Amniotic stem cell (primary cell): ENCODE measurements at places on chromosomes 2 and 18.
A peak's percentile ranks its signal among the peaks of the same experiment; 100 is the strongest.

GRCh38 chr2:179272406-179273192, 8.0 kb upstream of the SESTD1 start:
- no peak for DNase-seq

DNA sequence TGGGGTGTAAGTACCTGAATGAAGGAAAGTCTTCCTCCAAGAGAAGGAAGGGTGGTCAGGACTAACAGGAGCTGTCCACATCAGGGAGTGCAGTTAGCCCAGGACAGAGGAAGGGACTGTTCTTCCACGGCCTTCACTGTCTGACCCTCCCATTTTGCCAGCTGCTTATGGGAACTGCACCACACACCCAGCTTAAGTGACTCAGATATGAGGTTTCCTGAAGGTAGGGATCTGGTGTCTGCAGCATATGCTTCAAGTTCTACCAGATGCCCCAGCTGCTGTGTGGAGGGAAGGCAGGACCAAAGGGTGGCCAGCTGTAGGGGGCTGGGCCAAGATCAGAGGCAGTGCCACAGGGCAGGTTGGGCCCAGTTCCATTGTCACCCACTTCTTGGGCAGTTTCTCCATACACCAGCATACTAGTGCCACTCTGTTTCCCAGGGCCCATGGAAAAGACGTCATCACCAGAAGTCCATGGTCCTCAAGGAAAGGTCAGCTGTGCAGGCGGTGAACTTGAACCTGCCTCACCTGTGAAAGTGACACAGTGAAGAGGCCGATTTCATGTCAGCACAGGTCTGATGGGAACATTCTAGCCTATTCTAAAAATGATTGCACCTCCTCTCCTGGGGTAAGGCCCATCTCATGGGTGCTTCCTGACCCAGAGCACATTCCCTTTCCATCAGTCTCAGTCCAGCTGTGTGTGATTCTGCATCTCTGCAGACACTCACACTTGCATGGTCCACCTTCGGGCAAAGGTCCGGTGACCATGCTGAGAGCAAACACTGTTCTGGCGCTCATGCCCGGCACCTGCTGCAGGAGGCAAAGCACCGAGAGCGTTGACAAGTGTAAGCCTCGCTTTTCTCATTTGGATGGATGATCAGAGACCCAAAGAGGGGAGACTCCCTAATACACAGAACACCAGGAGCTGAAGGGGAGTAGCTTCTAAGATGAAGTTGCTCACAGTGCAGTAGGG, 68.0 kb downstream of the ACAA2 start:
- no peak for DNase-seq

DNA sequence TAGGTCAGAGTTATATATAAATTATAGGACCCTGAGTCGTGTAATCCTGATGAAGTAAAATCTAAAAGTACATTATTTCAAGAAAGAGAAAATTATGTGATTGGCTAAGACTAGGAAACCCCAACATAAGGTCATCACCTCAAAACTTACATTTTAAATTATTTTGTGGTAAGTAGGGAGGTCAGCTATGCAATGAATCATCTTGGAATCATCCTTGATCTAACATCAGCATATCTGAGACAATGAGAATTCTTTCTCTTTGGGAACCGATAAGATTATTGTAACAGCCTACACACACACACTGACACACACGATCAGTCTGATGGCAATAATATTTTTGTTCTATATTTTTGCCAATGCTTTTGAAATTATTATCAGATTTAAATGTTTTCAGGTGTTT, 904.8 kb upstream of the CHAC2 start:
- no peak for DNase-seq

- DNase-seq, result no peak
These were observed 114.5 kb upstream of the ZFP36L2 start for GRCh38 chr2:43340945-43341356.

DNA sequence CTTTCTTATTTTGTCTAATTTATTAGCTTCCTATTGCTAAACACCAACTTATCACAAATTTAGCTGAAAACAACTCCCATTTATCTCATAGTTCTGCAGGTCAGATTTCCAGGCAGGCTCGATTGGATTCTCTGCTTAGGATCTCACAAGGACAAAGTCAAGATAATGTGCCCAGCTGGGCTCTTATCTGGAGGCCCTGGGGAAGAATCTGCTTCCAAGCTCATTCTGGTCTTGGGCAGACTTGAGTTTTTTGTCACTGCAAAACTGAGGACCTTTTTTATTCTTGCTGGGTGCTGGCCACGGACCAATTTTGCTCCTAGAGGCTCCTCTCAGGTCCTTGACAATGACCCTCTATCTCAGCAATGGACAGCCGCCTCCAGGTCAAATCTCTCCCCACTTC, 215.5 kb downstream of the TRIB2 start:
- DNase-seq, result no peak

- DNase-seq, result no peak
These were observed 37.1 kb upstream of the GATA6 start for GRCh38 chr18:22132258-22132657.

- DNase-seq, result no peak
These were observed 23.2 kb downstream of the AFF3 start for GRCh38 chr2:100119235-100119634.

GRCh38 chr2:185456517-185456916, 282.1 kb upstream of the FSIP2 start:
- DNase-seq, result peak; percentile 17

GRCh38 chr2:231685349-231686191, 22.8 kb upstream of the PTMA start:
- DNase-seq, result no peak

DNA sequence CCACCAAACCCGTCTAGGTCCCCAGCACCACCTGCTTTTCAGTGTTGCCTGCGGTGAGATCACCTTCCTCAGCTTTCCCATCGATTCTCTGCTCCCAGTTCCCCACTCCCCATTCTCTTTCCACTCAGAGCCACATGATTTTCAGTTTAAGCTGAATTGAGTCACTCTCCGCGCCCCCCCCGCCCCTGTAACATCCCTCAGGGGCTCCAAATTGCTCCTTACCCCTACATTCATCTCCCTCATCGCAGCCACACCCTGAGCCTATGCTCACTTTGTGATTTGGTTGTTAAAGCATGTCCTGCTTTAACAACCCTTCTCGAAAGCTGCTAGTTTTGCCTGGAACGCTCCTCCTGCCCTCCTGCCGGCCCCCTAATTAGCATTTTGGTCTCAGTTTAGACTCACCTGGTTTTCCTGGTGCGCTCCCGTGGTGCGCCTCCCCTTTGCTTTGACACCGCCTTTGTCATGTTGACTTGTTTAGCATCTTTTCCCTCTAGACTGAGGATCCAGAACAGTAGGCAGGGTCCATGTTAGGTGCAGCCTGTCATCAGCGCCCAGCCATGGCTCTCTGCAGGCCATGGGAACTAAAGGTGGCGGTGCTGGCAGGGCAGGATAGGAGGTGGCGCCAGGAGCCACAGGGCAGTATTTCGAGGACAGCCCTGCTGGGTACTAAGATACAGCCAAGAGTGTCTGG, 60.8 kb downstream of the ST3GAL5 start:
- DNase-seq, result no peak

DNA sequence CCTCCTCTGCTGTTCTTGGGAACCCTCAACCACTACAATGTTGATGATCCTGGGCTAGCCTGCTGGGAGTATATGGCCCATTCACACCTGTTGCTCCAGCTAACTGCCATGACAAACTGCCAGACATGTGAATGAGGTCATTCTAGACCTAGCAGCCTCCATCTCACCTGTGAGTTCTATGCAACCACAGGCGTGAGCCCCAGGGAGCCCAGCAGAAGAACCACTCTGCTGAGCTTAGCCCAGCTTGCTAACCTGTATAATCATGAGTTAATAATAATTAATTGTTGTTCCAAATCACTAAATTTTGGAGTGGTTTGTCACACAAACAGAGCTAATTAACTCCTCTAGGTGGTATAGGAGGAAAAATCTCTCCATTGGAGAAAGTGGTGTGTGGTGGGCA, 24.7 kb upstream of the CELF4 start:
- DNase-seq, result no peak

DNA sequence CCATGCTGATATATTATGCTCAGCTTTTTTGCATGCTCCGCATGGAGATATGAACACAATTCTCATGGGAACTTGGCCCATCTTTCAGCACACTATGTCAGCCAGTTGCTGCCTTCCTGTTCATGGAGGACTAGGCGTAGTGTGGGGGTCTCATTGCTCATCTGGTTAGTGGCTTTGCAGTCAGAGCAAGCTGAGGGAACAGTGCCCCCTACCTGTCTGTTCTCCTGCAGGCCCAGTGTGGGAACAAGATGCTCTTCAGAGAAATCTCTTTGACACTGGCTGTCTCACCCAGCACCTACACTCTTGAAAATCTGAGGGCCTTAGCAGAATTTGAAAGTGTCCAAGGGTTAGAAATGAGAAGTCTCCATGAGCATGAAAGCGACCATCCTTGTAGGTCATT, 47.1 kb downstream of the SPTBN1 start:
- no peak for DNase-seq

DNA sequence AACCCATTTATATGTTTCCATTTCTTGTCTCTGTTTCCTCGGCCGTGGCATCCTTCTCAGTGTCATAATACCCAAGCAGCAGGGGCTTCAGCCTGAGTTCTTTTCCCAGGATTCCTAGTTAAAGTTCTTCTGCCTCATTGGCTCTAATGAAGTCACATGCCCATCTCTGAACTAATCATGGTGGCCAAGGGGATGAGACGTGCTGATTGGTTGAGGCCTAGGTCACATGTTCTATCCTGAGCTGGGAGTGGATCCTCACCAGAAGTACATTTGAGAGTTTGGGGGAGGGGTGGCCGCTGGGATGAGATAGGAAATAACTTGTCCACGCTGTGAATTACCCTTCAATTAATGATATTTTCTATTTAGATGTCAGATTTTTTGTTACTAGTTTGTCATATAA, 3.8 kb upstream of the UGT1A5 start:
- no peak for DNase-seq

DNA sequence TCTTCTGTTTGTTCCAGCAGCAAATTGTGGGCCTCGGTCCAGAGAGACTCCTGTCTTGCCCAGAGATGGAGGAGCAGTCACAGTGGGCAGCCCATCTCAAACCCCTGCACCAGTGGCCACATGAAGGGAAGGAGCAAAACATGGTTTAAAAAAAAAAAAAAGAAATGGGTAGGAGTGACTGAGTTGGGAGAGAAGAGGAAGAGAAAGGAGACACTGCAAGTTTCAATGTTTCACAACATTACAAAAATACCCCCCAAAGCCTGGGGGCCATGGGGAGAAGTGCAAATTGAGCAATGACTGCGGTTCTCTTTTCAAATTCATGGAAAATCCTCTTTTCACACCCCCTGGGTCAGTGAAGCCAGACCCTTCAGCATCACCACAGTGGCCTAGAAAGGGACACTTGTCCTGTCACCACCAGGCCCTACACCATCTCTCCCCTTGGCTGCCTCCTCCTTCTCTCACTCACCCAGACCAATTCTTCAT, 117.1 kb downstream of the ZFP36L2 start:
- no peak for DNase-seq
